HCT116 (cell line): ENCODE measurements at places on chromosomes 1 and 21.
A peak's percentile ranks its signal among the peaks of the same experiment; 100 is the strongest.

GRCh38 chr1:77310924-77311323 lies 29.1 kb downstream of the AK5 start:
- no peak for DNase-seq

DNA sequence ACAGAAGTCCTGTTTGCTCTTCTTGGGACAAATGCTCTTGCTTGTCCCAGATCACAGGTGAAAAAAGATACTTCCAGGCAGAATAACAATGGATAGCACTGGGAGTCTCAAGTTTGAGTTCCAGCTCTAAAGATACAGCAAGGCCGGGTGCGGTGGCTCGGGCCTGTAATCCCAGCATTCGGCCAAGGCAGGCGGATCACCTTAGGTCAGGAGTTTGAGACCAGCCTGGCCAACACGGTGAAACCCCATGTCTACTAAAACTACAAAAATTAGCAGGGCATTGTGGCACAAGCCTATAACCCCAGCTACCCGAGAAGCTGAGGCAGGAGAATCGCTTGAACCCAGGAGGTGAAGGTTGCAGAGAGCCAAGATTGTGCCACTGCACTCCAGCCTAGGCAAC lies 337.6 kb downstream of the SMYD3 start:
- no peak for DNase-seq

- peak; percentile 98 for DNase-seq
Measured at GRCh38 chr21:44517175-44517899, 22.7 kb downstream of the KRTAP10-1 start.

DNA sequence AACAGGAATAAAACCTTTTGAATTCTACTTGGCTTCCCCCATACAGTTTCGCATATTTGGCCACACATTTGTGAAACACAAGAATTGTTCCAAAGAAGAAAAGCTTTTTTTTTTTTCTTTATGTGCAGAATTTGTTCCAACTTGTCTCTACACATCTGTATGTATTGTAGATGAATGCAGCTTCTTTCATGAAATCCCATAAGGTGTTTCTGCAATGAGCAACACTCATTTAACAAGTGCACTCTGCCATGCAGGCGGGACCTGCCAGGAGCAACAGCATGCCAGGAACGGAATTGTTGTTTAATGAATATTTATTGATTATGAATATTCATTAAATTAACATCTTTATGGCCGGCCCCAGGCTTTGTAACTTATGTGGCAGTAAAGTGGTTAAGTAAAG lies 1075.0 kb downstream of the TTLL7 start:
- DNase-seq: no peak

DNA sequence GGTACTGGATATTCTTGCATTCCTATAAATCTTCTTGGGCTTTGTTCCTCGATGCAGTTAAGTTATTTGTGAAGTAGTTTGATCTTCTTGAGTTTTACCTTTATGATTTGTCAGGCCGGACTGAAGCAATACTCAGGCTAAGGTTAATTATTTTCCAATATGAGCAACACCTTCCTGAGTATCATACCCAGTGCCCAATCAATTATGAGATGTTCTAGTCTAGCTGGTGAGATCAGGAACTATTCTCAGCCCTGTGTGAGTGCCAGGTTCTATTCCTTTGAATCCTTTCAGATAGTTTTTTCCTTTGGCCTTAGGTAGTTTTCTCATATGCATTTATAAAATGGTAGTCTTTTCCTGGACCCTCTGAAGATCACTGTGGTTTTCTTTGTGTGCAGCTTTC lies 92.5 kb downstream of the SCMH1 start:
- no peak for DNase-seq

DNA sequence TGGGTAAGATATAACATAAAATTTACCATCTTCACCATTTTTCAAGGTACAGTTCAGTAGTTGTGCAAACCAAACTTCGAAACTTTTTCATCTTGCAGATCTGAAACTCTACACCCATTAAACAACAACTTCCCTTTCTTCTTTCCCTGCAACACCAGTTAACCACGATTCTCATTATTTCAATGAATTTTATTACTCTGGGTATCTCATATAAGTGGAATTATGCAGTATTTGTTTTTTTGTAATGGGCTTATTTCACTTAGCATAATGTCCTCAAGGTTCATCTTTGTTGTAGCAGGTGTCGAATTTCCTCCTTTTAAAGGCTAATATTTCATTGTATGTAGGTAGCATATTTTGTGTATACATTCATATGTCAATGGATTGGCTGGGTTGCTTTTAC lies 146.1 kb downstream of the SPATA46 start:
- no peak for DNase-seq

GRCh38 chr1:105874621-105875020 lies 1181.9 kb upstream of the PRMT6 start:
- DNase-seq: no peak
